ENCODE measurements at places on chromosomes 13 and 19.

DNA sequence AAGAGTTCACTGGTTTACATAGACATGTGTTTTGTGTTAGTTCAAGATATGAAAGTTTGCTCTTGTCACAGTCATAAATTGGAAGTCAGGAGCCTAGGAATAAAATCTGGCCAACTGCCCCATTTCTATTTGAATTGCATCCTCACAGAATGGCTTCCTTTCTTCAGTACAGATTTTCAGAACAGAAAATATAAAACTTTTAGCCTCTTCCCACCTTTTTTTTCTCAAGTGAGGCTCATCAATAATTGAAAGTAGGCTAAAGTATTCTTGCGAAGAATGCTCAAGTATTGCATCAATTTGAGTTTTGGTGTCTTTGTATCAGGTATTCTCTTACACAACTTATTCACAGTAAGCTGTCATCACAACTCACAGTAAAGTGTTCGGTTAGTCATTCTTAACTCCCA lies 802.7 kb downstream of the PCDH9 start:
- DNase-seq, result no peak

- peak; percentile 62 for DNase-seq
These were observed 8.1 kb downstream of the PIK3R2 start for GRCh38 chr19:18160971-18161635.

DNA sequence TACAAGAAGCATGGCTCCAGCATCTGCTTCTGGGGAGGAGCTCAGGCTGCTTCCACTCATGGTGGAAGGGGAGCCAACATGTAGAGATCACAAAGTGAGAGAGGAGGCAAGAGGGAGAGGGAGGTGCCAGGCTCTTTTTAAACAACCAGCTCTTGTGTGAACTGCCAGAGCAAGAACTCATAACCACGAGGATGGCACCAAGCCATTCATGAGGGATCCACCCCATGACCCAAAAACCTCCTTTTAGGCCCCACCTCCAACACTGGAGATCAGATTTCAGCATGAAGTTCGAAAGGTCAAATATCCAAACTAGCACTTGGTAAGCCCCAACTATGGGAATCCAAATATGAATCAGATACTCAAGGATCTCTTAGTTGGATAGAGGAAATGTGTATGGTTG lies 131.2 kb downstream of the RXFP2 start:
- DNase-seq, result no peak

- no peak for DNase-seq
These were observed 230.2 kb downstream of the TDRD3 start for GRCh38 chr13:60627071-60627686.

GRCh38 chr13:20679879-20680278 lies 23.6 kb upstream of the IL17D start:
- DNase-seq, result no peak

DNA sequence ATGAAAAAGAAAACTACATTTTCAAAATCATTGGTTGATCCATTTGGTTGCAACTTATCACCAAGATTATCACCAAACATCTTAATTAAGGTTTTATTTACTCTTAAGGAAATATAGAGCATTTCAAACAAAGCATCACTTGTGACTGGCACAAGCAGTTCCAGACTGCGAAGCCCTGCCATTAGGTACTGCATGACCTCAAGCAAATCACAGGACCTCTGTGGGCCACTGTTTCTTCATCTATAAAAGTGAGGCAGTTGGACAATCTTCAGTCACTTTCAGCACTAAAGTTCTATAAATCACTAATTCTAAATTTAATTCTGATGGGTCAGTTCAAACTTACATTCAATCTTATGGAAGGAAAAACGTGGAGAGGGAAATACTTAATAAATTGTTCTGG lies 2.0 kb downstream of the ELF1 start:
- DNase-seq, result no peak

GRCh38 chr19:15843203-15843893 lies 27.9 kb upstream of the OR10H1 start:
- DNase-seq, result no peak

DNA sequence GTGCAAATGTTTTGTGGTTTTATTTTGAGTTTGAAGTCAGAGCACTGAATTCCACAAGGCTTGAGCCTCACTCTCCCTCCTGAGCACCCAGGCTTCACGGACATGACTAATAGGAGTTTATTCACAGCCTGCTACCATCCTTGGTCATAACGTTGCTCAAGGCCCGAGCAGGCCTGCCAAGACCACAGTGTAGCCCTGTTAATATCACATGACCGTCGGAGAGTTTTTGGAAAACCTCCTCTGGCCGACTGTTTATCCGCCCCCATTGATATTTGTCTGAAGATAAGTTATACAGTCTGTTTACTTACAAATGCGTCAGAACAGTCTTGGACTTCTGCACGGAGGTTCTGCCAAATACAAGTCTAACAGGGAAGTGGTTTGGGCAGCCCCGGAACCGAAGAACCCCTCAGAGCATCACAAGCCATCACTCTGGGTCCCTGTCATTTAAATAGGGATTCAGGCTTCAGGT lies 89.9 kb downstream of the COL4A2 start:
- DNase-seq, result no peak

- DNase-seq, result no peak
These were observed 34.2 kb downstream of the GJA3 start for GRCh38 chr13:20126541-20127261.

DNA sequence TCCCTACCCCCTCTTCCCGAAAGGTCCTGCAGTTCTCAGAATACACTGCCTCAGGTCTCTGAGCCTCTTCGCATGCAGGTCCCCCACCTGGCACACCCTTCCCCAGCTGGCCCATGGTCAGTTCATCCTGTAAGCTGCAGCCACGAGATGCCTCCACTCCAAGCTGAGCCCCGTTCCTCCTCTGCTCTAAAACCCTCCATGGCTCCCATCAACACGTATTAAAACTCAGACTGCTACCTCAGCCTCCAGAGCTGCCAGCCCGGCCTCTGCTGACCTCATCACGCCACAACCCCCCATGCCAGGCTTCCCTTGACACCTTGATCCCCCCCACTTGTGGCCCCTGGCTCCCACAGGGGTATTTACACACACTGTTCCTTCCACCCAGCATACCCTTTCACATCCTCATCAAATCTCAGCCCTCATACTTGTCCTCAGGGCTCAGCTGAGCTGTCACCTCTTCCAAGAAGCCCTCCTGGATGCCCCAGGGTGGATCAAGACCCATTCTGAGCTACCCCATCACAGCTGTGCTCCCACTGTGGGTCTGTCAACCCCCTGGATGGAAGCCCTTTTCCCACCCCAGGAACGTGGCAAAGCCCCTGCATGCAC lies 48.9 kb downstream of the PTPRS start:
- DNase-seq, result no peak

DNA sequence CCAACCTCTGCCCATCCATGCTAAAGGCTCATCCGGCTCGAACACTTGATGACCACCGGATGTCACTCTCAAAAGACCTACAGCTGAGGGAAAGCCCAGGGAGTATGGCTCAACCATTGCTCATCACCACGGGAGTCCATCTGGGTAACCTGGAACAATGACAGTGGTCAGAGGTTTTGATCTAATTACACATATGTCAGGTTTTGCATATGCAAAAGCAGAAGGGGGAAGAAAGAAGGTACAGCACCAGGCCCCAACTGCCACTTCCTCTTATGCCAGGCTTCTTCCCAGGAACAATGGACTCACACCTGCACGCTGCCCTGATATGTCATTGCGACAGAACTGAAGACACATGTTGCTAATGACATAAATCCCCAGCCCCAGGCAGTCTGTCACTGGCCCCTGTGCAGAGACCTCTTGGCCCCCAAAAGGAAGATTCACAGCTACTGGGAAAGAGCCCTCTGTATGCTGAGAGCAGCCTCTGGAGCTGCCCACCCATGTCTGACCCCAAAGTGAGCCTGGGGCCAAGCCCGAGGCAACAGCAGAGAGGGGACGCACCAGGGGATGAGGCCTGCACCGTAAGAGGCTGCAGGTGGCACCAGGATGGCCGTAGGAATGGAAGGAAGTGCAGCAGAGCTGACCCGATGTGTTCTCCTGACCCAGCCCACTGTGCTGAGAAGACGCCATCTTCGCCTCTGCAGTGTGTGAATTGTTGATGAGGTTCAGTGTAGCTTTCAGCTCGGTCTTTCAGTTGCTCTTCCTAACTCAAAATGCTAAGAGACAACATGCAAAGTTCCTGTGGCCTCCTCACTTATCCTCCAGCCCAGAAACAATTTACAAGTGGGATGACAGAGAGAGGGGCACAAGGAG lies 26.3 kb downstream of the EPS15L1 start:
- DNase-seq, result no peak

DNA sequence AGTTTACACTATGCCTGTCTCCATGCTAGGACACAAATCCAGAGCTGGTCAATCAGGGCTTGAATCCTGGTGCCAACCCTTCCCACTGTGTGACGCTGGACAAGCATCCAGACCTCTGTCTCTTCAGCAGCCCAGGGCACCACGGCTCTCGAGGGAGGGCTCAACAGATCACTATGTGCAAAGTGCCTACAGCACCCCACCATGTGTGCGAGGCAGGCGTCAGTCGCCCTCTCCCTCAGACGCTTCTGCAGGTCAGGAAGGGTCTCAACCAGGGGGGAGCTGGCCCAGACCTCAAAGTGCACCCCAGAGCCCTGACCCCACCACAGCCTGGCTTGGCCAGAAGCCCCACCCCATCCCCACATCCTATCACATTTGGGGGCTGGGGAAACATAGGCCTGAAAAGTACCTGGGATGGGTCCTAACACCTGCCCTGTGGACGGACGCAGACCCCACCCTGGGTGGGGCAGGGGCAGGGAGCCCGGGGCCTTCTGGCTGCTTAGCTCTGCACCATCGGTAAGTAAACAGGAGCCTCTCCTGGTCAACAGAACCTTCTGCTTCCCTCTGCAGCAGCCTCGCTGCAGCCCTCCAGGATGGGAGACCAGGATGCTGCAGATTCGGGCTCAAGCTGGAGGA lies 2.9 kb upstream of the C2CD4C start:
- DNase-seq, result no peak

DNA sequence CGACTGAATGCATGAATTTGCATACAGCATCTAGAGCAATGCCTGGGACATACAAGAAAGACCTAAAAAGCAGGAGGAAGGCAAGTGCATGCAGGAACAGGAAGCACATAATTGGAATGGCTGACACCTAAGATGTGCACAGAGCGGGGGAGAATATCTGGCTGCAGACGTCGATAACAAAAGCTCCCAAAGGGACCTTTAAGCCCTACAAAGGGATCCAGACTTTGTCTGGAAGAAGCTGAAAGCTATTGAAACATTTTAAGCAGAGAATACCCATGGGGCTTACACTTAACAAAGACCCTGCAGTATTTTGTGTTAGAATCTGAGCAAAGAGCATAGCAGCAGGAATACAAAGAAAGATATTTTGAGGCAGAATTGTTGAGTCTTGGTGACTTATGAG lies 107.4 kb upstream of the CLDN10 start:
- no peak for DNase-seq

- no peak for DNase-seq
These were observed 1372.1 kb downstream of the PCDH9 start for GRCh38 chr13:65857942-65858565.

DNA sequence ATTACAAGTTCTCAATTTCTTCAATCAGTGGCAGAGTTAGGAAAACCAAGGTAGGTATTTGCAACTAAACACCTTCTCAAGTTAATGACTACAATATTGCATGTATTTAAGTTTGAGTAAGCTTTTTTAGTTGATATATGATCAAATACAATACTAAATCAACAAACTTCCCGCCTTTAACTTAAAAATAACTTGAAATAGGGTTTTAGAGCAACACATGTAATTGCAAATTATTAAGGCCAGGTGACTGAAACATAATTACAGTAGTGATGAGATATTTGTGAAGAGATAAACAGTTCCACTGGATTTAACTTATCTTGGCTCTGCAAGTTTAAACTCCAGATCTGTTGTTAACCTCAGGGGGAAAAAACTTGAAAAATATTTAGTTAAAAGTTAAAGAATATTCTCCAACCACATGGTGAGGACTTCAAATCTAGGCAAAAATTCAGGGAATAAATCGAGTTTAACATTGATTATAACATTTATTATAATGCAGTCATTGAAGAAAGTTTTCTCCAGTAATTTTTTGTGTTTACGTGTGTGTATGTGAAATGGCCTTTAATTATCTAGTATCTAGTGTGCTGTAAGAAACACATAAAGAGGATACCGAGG lies 3.6 kb downstream of the DACH1 start:
- DNase-seq, result no peak

GRCh38 chr19:54418030-54418929 lies 3.0 kb downstream of the TTYH1 start:
- no peak for DNase-seq

DNA sequence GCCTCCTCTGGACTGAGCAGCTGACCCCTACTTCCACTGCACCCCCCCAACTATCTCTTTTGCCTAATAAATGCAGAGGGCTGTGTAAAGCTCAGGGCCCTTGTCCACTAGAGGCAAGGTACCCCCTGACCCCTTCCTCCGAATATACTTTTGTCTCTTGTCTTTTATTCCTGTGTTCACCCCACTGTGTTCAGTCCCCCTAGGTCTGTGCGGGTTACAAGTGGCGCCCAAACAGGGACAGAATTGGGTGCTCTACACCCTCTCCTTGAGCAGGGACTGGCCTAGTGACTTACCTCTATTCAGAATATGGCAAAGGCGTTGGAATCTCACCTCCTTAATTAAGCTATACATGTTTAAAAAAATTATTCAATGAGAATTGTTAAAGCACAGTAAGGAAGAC lies 15.0 kb downstream of the ZNF350 start:
- DNase-seq, result no peak

DNA sequence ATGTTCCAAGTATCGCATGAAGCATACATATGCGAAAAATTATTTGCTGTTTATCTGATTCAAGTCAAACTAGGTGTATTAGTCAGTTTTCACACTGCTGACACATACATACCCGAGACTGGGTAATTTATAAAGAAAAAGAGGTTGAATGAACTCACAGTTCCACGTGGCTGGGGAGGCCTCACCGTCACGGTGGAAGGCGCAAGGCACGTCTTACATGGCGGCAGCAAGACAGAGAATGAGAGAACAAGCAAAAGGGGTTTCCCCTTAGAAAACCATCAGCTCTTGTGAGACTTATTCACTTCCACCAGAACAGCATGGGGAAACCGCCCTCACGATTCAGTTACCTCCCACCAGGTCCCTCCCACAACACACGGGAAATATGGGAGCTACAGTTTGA lies 13.0 kb upstream of the PROZ start:
- DNase-seq, result no peak

DNA sequence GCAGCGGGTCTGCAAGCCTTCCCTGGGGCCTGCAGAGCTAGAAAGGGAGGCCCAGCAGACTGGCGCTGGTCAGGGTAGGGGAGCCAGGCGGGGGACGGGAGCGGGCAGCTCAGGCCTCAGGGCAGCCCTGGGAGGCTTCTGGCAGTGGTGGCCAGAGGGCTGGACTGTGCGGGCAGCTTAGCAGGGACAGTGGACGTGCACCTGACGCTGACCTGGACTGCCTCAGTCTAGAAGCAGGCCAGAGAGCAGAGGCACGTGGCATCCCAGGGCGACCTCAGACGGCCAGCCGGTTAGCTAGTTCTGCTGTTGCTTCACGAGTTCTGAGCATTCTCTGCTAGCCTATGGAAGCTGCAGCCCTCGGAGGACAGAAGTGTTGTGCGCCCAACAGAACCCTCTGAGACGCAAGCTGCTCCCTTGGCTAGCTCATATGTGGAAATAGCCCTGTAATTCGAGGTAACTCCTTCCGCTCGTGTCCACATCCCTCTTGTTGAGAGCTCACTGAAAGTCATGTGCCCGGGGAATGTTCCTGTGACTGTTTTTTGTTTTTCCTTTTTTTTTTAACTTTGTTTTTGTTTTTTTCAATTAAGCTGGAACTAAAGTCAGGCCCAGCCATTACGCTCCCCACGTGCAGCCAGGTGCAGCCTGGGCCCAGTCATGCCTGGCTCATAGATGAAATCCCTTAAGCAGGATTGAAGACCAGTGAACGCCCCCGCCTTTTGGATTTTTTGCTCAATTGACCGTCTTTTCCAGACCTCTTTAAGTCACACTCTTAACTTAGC lies 1.9 kb upstream of the FAM174C start:
- DNase-seq, result no peak

Measured in stimulated activated CD4-positive, alpha-beta T cell treated with anti-CD3 and anti-CD28 coated beads, Interleukin-12 subunit alpha, Interleukin-12 subunit beta, amount 100 ng/mL, for 24 hours (primary cell).